ENCODE measurements at places on chromosomes 2 and 18.

- DNase-seq = no peak
Measured at GRCh38 chr2:76808732-76809131, 713.4 kb downstream of the LRRTM4 start.

- DNase-seq = no peak
Measured at GRCh38 chr2:136185981-136186776, 68.2 kb upstream of the CXCR4 start.

GRCh38 chr2:165547900-165548299 lies 78.4 kb downstream of the CSRNP3 start:
- no peak for DNase-seq

DNA sequence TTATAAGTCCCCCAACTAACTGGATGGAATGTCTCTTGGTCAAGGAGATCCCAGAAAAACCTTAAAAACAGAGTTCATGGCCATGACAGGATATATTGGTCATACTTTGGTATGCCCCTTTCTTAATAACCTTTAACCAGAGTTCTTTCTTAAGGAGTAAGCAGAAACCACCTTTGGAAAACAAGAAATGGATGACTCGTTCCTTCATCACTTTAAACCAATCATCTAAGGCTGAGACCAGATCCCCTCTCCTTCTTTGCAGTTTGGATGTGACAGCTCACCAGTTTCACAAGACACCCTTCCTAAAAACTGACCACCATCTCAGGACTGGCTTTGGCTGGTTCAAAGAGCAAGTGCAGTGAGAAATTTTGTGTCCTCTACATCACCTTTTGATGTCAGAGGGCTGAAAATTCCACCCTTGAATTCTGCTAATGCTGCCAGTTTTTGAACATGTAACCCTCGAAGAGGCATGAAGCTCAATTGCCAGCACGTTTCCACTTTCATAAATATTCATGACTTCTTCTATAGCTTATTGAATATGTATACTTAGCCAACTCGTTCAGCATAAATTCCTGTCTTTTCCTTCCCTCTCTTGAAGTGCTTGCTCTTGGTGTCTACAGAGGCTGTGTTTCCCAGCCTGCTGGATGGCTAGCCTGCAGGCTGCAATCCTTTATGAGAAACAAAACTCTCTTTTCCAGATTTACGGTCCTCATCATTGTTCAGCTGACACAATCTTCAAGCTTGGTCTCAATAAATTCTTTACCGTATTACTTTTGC lies 1323.5 kb upstream of the TMEFF2 start:
- no peak for DNase-seq

- no peak for DNase-seq
Measured at GRCh38 chr2:179234658-179235240, 29.9 kb downstream of the SESTD1 start.

GRCh38 chr2:222479859-222480258 lies 55.5 kb downstream of the SGPP2 start:
- no peak for DNase-seq

DNA sequence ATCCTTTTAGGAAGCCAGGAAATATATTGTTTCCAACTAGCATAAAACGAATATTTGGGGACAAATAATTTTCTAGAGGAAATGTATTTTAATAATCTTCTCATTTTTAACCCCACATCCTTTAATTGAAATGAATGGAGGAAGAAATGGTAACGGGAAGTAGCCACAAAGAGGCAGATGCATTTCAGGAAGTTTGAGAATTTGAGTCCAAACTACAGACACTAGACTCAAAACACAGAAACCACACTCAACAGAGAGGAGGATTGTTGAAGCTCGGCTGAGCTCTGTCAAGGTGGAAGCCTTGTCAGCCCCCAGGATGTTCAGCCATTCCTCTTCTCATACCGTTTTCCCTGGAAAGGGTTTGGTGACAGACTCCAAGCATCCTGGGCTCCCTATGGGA lies 288.5 kb downstream of the NAPG start:
- no peak for DNase-seq

DNA sequence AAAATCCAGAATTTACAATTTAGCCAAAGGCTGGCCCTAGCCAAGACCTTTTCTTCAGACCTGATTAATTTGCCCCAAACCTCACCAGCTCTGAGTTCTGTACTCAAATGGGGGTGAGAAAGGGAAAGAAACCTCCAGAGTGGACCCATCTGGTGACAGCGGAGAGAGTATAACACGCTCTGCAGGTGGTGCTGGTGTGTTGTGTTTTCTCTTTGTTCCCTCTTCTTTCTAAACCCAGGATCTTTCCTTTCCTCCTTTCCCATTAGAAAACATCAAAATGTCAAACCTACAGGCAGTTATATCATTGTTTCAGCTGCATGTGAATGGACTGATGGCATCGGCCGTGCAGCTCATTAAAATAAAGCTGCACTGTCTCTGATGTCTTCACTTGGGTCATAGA lies 253.2 kb upstream of the SP5 start:
- DNase-seq = no peak

DNA sequence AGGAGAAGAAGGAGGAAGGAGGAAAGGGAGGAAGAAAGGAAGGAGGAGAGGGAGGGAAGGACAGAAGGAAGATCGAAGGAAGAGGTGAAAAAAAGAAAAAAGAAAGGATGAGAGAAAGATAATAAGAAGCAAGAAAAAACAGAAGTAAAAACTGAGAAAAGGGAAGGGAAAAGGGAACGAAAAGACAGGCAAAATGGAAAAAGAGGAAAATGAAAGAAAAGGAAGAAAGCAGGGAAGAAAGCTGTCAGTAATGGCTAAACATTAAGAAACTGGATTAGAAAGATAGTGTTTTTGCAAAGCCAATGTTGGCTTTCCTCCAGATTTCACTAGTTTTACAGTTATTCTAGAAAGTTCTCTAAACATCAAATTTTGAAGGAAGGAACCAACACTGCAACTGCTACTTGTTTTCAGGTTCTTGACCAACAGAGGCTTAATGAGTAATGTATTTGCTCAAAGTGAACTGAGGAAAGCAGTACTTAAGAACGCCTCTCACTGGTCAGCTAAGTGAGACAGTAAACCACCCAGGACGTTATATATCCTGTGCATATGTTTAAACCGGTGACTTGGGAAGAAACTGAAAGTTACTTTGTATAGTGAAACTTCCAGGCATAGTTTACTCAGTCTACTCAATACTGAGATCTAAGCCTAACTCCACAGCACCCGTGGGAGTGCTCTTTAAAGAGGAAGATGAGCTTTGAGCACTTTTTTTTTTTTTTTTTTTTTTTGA lies 286.2 kb upstream of the TRIB2 start:
- DNase-seq = no peak

GRCh38 chr2:217551252-217551899 lies 451.4 kb downstream of the TNS1 start:
- DNase-seq = no peak

DNA sequence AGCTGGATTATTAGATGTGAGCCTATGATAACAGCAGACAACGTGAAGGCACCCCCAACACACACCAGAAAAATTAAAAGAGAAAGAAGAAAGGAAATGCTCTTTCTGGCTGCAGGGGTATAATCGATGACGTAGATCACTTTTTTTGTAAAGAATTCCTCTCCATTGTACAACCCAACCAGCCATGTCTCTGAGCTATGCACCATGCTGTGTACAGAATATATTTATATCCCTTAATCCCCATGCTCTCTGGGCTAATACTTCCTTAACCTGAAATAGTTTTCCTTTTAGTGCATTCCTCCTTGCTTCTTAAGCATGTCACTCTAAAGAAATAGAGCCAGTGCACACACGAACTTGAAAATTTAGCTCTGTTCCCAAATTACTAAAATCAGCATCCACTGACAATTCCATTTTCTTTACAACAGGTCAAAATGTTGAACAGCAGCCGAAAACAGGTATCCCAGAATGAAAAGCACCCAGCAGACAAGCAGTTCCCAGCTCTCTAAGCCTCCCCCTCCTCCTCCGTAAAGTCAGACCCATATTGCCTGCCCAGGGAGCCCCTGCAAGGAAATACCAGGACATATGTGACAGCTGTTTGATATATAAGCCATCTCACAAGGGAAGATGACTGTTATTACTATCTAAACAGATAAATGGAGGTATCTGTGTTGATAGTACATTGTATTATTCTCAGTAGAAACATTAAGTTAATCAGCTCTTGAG lies 247.4 kb upstream of the RAB6C start:
- no peak for DNase-seq

- DNase-seq = no peak
Measured at GRCh38 chr2:232372231-232373208, 6.0 kb upstream of the ALPP start.

DNA sequence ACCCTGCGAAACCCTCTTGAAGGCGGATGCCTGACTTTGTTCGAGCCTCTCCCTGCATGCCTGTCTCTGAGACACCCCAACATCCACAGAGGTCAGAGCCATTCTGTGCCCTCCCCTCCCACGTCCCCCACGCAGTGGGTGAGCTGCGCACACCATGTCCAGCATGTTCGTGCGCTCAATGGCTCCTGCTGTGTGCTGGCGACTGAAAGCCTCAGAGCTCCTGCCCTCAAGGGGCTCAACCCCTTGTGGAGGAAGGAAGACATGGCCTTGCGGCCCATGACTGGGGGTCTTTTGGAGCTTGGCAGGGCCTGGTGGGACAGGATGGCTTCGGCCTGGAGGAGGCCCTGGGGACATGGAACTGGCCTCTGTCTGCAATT lies 45.7 kb downstream of the ANKMY1 start:
- no peak for DNase-seq

GRCh38 chr2:23794234-23794633 lies 132.7 kb downstream of the ATAD2B start:
- DNase-seq = no peak

DNA sequence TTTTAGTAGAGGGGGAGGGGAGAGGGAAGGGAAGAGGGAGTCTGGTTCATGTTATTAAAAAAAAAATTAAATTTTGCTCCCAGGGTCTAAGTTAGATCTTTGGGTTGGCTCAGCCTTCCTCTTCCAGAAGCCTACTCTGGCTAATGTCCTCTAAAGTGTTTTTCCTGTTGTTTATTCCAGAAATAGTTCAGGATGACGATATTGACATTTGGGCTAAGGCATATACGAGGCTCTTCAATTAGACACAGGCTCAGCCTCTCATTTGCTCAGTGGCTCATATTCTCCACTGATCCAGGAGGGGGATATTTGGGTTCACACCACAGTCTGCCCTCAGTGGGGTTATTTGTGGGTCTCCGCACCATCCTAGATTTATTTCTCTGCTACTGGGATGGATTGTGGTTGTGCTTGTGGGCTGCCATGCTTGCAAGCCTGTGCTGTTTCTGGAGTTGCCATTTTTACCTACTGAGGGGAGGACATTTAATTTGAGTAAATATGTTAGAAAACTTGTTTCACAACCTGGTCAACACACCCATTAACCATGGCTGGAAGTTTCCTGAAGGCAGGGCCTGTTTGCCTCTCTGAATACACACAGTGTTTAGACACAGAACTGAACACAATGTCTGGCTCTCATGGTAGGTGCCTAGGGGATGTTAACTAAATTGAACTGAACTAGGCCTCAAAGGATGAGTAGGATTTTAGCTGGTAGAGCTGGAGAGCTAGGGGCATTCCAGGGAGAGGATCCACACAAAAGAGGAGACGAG lies 257.5 kb upstream of the EPAS1 start:
- DNase-seq = no peak

- DNase-seq = no peak
Measured at GRCh38 chr2:109203246-109204011, 74.4 kb downstream of the SH3RF3 start.

DNA sequence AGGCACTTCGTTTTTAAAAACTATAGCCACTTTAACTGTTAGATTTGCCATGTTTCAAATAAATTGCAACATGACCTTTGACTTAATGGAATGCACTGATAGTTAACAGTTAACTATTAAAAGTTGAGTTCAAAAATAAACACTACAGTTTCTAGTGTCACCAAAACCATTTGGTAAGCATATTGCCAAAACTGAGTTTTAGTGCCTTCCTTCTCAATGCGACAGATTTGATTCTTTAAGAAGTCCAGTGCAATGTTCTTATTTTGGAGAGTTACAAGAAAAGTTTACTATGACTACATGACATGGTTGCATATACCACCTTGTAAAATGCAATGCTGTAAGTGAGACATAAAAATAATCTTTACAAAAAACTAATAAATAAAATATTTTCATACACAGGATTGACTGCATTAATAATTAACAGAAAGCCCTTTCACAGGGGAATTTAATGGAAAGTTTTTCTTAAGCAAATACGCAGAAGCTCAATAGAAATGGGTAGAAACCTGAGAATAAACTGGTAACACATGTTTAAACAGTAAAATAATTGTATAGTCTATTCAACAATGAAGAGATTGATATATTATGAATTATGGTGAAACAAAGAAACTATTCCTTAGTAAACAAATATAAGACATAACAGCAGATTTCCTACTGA lies 53.8 kb downstream of the GRB14 start:
- DNase-seq = no peak

DNA sequence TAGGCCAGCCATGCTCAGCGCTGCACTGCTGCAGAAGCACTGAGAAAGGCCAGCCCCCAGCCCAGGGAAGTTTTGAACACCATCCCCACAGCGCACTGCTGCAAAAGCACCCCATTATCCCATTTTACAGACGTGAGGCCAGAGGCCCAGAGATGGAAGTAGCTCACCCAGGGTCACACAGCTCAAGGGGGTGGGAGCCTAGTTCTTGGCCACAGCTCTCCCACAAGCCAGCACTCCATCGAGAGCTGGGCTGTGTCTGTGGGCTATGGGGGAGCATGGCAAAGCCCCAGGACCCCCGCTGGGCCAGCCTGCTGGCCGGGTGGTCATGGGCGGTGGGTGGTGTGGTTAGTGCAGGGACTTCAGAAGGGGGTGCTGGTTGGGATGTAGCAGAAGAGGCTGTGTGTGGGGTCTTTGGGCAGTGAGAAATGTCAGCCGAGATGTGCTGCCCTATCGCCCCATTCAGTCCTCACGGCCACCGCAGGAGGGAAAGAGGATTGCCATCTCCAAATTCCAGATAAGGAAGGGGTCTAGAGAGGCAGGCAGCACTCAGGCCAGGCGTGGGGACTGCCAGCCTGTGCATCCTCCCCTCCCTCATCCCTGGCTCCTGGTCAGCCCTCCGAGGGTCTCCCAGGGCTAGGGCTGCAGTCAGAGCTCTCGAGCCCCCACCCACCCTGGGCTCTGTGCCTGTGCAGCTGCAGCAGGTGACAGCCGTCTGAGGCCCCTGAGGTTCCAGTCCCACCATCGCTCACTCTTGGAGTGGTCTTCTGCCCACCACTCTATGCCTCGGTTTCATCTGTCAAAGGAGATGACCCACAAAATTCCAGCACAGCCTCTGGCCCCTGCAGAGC lies 17.0 kb upstream of the GPR17 start:
- no peak for DNase-seq

GRCh38 chr2:177692783-177693269 lies 300.3 kb downstream of the AGPS start:
- no peak for DNase-seq

- no peak for DNase-seq
Measured at GRCh38 chr18:71456206-71456605, 1087.9 kb downstream of the CBLN2 start.

Data from activated CD8-positive, alpha-beta memory T cell treated with anti-CD3 and anti-CD28 coated beads for 4 hours (primary cell).